BE2C (cell line): ENCODE measurements at places on chromosomes 6 and 20.

- DNase-seq = no peak
These were observed 12.2 kb downstream of the NFKBIL1 start for GRCh38 chr6:31559606-31559957.

GRCh38 chr6:161596807-161597520 is 323.1 kb upstream of the AGPAT4 start:
- DNase-seq = no peak

DNA sequence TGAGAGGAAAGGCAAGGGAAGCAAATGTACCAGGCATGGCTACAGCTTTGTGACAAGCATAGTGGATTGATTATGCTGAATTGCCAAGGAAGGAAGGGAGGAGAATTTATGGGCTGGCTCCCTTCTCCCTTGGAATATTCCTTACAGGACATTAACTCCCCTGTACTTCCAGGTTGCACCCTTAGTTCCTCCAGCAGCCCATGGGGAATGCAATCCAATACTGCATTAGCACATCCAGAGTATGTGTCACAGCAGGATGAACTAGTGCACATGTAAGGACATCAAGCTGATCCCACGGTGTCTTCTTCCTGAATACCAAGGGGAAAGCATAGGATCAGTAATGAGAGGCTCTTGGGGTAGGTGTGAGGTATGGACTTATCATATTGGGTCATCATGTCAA is 390.7 kb upstream of the POU3F2 start:
- no peak for DNase-seq

GRCh38 chr20:56909918-56910714 is 281.0 kb downstream of the TFAP2C start:
- no peak for DNase-seq

DNA sequence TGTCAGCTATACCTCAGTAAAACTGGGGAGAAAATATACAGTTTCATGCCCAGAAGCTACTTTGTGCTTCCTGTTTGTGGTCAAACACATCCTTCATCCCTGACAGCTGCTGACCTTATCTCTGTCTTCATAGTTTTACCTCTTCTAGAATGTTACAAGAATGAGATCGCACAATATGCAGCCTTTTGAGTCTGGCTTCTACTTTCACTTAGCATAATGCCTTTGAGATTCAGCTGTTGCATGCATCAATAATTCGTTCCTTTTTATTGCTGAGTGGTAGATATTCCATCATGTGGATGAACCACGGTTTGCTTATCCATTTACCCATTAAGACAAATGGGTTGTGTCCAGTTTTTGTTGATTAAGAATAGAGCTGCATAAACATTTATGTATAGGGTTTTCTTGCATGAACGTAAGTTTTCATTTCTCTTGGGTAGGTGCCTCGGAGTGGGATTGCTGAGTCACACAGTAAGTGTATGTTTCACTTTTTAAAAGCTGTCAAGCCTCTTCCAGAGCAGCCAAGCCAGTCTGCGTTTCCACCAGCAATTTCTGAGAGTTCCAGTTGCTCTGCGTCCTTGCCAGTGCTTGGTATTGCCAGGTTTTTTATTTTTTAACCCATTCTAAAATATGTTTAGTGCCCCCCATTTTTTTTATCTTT is 86.6 kb upstream of the PAX1 start:
- DNase-seq = no peak

DNA sequence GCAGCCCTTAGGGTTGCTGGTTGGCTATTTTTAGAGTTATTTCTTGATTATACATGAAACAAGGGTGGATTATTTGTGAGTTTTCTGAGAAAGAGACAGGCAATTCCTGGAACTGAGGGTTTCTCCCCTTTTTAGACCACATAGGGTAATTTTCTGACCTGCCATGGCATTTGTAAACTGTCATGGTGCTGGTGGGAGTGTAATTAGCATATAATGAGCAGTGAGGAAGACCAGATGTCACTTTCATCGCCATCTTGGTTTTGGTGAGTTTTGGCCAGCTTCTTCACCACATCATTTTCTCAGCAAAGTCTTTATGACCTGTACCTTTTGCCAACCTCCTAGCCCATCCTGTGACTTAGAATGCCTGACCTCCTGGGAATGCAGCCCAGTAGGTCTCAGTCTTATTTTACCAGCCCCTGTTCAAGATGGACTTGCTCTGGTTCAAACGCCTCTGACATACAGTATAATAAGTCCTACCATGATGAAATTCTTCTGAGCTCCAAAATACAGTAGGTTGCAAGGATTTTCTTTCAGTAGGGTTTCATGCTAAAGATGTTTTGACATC is 117.1 kb downstream of the ISM1 start:
- no peak for DNase-seq

DNA sequence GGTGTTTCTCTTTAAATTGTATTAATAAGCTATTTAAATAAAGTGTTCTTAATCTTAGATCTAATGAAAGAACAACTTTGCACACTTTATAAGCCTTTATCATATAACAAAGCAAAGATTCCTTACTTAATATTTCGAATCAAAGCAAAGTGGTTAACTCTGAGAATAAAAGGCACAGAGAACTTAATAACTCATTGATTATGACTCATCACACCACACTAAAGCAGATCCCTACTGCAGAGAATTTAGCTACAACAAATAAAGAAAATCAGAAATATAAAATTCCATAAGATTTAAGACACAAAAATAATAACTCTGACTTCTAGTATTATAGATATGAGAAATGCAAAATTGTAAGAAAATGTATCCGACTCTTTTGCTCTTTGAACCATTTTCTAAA is 135.6 kb upstream of the RUNX2 start:
- DNase-seq = no peak

- DNase-seq = no peak
These were observed 611.9 kb downstream of the DHX35 start for GRCh38 chr20:39574061-39574460.

GRCh38 chr6:111667931-111668330 is 62.3 kb upstream of the TRAF3IP2 start:
- DNase-seq = no peak

DNA sequence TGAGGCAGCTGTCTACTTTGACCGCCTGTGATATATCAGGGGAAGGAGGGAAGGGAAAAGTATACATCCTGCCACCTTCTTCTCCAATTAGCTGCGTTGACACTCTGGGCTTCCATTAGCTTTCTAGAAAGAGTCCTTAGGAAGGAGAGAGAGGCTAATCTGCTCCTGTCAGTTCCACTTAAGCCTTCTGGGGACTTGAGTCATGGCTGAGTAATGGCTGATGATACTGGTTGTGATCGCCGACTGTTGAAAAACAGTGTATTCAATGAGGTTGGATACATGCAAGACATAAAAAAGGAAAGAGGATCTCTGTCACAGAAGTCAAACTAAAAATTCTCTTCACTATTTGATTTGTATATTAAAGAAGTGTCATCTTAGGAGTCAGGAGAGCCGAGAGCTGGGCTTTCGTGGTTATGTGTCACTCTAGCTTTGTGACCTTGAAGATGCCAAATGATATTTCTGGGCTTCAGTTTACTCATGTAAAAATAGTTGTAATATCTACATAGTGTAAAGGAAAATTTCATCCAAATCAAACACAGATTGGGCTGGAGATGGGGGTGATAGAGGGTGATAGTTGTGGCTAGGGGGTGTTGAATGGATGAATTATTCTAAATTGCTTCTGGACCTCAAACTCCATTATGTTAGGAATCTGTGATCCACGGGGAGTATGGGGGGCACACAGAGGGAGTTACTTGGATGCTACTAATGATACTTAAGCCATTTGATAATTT is 189.0 kb downstream of the UST start:
- no peak for DNase-seq

- no peak for DNase-seq
These were observed 307.6 kb upstream of the FERMT1 start for GRCh38 chr20:6430381-6430780.

DNA sequence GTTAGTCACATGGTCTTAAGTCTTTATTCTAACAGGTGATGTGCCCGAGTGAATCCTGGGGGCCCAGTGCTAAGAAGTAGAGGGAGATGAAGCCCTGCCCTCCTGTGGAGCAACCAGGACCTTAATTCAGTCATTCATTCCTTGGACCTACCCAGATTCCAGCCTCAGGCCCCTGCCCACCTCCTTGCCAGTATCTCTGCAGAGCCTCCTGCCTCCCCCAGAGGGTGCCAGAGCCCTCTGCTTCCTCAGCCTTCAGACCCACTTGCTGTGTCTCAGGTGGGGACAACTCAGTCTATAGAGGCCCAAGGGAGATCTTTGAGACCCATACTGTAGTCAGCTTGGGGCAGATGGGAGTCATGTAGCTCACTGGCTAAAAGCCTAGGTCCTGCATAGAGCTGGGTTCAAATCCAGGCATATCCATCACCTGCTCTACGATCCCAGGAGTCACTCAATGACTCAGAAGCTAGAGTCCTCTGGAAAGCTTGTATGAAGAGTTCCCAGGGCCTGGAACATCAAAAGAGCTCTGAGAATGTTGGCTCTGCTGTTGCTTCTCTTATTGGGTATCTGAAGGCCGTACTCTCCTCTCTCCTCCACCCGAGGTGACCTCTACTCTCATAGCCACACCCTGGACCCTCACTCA is 3.9 kb upstream of the SIGLEC1 start:
- peak; percentile 72 for DNase-seq

- no peak for DNase-seq
These were observed 48.2 kb upstream of the FOXP4 start for GRCh38 chr6:41497994-41498393.

DNA sequence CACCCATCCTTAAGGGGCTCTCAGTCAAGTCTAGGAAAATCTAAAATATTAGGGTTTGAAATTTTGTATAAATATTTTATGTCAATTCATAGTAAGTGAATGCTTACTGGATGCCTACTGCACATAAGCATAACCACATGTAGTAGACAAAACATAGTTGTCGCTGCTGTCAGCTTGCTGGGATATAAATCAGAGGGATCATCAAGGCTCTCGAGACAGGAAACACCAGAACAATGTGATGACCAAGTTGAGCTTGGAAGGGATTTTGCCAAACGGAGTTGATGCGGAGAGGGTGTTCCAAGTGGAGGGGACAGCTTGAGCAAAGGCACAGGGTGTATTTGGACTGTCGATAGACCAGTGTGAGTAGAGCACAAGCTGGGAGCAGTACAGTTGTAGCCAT is 105.8 kb upstream of the SUPT3H start:
- no peak for DNase-seq

DNA sequence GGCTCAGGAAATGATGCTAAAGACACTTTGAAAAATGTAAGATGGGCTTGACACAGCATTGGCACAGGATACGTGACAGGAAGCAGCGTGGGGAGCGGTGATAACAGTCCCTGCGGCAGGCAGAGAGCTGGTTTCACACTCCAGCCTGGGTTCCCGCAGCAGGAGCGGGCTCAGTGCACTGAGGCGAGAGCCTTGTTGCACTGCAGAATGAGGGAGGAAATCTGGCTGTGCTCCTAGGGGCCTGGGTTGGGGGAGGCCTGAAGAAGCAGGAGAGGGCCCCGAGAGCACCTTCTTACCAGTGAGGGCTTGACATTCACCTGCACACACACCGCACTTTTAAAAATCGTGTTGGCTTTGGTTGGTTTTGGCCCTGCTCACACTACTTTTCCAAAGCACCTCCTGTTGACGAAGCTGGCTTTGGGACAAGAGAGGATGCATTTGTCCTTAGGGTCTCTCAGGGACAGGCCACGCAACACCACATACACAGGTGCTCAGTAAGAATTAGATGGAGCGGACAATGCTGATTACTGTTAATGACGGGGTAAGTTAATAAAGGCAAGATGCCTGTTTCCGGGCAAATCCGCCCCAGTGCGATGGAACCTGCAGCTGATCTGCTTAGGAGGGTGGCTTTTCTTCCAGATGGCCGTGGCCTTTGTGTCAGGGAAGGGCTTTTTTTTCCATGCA is 49.4 kb upstream of the ARMC2 start:
- DNase-seq = peak; percentile 81
